Bronchial smooth muscle cell (primary cell): ENCODE measurements at places on chromosomes 5 and 9. TPM values are rescaled to one million over a fixed set of nuclear protein-coding genes. Genes with fewer than 3 reads are reported as not detected.

DPH7 gene
- 15.4 TPM in 2 replicates for total RNA-seq

PCDHA5 gene
- total RNA-seq, result under 0.01 and 0.09 TPM in 2 replicates

PCDHB6 gene
- total RNA-seq, result 0.16 and 0.17 TPM in 2 replicates

MEGF10 gene
- not detected in 2 replicates for total RNA-seq

MRNIP gene
- 15.3 and 28.9 TPM in 2 replicates for total RNA-seq

SPTLC1 gene
- total RNA-seq, result 76.1 and 88.3 TPM in 2 replicates
